Astrocyte of the cerebellum (primary cell): ENCODE measurements at places on chromosomes 3 and 15.

GRCh38 chr3:160948273-160948672 is 156.9 kb downstream of the B3GALNT1 start:
- DNase-seq, result no peak

GRCh38 chr3:182925330-182925943 is 54.9 kb downstream of the DCUN1D1 start:
- no peak for DNase-seq

GRCh38 chr3:71726146-71726545 is 944 bp upstream of the EIF4E3 start:
- DNase-seq, result no peak

DNA sequence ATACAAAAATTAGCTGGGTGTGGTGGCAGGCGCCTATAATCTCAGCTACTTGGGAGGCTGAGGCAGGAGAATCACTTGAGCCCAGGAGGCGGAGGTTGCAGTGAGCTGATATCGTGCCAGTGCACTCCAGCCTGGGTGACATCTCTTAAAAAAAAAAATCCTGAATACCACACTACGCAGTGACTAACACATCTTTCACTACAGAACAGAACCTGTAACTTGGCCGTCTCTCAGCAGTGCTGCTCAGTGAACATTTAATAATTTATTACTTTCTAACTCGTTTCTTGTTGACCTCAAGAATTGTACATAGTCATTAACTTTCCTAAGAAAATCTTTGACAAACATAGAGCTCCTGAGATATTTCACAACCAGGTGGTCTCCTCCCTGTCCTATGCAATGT is 3.8 kb downstream of the GREM1 start:
- no peak for DNase-seq

DNA sequence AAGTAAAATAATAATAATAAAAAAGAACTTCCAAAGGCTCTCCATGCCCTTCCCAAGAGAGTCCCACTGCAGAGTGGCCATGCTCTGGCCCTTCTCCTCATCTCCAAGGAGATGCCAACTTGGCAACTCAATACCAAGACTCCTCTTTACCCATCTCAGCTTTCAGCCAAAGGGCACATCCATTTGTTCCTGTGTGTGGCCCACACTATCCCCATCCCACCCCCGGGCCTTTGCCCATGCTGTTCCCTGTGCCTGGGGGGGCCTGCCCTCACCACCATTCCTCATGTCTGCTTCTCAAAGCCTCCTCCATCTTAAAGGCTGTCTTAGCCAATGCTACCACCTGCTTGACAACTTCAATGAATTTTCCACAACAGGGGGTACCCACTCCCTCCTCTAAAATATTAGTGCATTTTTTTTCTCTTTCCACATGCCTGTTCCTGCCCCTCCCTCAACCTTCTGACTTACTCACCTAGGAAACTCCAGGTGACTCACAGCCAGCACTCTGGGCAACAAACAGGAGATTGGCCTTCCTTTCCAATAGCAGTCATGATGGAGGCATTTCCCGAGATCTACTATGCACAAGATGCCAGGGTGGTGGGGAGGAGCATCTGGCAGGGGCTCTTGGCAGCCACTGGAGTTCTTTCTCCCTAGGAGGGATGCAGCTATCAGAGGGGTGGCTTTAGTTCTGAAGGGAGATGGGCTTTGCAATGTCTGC is 109.4 kb upstream of the SMAD3 start:
- no peak for DNase-seq

DNA sequence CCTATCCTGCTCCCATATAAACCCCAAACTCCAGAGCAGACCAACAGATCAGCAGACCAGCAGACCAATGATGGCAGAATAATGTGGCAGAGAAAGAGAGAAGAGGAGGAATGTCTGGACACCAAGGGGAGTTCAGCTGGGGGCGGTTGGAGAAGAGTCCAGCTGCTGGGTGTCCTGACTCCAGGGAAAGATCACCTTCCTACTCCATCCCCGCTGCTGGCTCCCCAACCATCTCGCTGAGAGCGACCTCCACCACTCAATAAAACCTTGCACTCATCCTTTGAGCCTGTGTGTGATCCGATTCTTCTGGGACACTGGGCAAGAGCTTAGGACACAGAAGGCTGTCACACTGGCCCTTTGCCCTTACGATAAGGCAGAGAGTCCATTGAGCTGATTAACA is 12.8 kb upstream of the PLAAT1 start:
- DNase-seq, result no peak

GRCh38 chr15:37788767-37789396 is 145.6 kb upstream of the TMCO5A start:
- DNase-seq, result no peak

DNA sequence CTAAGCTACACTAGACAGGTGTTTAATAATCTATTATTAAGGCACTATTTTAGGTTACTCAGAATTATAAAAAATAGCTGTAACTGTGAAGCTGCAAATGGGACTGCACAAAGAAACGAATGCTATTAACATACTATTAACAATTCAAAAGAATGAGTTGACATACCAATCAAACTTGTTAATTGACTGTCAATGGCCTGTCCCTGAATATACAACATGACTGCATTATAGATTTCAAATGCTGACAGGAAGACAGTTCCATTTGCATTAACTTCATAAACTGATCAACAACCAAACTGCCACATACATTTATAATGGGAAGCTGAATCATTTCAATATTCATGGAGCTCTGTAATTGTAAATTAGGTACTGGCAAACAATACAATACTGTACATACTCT is 169.0 kb upstream of the NANOGP8 start:
- no peak for DNase-seq

- no peak for DNase-seq
These were observed 10.7 kb upstream of the ABTB1 start for GRCh38 chr3:127662001-127662469.

DNA sequence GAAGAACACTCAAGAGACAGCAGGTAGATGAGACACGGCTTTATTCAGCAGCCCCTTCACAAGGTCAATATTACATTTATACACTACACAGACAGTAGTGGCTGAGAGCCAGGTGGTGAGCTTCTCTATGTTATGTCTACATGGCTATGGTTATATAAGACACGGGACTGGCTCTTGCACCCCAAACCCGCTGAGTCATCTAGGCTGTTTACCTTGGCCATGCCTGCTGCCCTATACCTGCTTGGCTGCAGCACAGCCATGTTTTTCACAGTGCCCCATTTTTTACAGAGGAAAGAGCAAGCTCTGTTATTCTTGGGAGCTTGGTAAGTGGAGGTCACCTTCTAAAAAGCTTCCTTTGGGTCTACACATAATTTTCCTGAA is 231.6 kb downstream of the IGSF11 start:
- no peak for DNase-seq

DNA sequence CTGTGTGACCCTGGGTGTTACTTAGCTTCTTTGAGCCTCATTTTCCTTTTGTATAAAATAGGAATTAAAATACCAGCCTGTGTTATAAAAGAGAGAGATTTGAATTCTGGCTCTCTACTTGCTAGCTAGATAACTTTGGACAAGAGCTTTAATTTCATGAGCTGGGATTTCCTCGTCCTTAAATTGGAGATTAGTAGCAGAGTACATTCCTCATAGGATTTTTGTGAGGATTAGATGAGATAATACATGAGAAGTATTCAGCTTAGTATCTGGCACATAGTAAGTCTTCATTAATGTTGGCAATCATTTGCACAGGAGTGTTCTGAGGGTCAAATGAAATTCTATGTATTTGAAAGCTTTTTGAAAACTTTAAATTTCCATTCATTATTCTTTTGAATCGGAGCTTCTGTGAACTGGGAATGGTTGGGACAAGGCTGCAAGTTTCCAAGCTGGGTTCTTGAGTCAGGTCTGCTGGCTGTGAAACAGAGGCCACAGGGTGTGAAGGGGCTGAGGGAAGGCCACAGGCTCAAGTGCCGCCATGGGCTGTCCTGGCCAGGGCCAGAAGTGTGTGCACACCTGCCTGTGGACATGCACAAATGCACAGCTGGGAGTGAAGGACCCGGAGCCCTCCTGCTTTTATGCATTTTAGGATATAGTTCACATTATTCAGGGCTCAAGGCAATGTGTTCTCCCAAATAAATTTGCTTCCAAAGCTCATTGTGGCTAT is 17.2 kb downstream of the ALPK3 start:
- DNase-seq, result no peak

DNA sequence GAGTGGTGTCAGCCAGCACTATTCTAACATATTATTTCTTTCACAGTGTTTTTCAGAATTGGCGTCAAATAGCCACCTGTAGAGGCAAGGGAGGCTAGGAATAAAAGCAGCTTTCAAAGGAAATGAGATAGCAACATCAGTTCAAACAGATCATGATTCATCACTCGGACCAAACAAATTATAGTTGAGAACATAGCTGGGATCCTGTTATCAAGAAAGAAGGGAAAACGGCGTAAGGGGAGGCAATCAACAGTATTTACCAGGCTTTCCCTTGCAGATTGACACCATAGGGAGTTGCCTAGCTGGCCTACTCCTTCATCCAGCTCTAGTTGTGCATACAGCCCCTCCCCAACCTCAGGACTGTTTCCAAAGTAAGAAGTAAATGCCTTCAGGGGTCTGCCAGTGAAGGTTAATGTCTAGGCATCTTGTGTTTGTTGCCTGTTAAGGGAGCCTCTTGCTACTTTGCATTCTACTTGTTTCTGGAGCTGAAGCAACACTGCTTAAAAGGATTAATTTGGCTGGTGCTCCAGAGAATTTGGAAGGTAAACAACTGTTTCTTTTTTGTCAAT is 286.5 kb downstream of the NSUN3 start:
- DNase-seq, result no peak

DNA sequence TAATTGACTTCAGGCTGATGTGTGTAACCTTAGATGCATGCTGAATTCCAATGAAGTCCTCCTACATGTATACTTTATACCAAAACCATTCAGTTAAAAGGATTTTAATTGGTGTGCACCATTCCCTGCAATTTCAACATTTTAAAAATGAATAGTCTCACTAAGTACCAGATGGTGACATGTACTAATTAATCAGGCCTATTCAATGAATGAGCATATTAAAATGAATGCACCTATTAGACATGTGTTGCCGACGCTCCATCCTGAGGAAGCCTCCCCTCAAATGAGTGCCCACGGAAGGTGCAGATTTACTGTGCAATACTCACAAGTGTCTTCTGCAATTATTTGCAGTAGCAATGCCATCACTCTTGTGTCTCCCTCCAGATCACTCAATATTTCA is 124.7 kb upstream of the TSPAN3 start:
- no peak for DNase-seq

- peak; percentile 44 for DNase-seq
These were observed 52.8 kb downstream of the PLXNA1 start for GRCh38 chr3:127035677-127036076.

- no peak for DNase-seq
These were observed 14.5 kb downstream of the SLC6A20 start for GRCh38 chr3:45781841-45782240.

DNA sequence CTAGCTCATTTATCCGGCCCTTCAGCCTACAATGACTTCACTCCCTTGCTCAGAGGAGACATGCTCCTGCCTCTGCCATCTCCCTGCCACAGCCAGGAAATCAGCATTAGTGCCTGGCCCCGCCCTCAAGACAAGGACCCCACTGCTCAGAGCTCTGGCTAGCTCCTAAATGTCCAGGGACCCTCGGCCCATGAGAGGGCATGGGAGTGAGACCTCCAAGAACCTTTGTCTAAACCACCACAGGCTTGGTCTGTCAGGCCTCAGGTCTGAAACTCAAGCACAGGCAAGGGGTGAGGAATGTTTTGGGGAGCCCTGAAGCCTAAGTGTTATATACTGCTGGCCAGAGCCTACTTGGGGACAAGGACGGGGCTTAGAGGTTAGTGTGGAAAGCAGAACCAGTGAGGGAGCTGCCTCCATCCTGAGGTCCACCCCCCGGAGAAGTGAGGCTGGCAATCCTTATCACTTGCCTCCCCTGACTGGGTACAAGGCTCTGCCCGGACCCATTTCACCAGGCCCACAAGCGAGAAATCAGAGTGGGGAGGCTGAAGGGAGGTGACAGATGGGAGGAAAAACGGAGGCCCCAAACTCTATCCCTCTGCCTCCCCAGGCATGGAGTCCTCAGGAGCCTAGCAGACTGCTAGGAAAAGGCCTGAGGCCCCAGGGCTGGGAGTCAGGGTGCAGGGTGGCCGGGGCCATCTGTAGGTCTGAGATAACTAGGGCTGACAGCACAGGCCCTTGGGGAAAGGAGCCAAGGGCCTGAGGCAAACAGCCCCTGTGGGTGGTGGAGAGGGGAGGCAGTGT is 18.8 kb downstream of the SHF start:
- DNase-seq, result no peak

DNA sequence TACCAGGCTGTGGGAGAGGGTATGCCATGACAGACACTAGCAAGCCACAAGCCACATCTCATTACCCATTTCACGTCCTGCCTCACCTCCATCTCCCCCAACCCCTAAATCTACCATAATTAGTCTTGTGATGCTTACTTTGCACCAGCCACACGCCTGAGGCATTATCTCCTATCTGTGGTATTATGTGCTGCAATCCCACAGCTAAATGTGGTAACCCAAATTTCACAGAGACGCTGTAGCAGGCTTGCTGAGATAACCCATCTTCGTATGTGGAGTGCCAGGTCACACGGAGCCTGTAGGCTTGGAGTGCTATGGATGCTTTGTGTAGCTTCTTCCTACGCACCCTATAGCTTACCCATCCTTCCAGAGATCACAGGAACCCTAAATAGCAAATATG is 256.7 kb upstream of the KCNH8 start:
- no peak for DNase-seq

DNA sequence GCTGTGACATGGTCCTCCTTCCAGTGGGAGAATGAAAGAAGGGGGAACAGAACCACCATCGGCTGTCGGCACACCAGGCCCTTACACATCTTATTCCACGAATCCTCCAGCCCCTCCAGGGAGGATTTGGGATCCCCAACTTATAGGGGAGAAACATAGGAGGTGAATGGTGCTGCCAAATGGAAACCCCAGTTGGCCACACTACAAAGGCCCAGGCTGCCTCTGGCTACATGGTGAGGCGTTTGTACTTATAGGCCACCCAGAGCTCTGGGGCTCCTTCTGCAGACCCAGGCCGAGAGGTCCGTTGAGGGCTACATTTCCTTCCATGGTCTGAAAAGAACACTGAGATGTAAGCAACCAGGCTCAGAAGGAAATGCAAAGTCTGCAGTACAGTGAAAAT is 12.0 kb downstream of the AMOTL2 start:
- DNase-seq, result no peak

DNA sequence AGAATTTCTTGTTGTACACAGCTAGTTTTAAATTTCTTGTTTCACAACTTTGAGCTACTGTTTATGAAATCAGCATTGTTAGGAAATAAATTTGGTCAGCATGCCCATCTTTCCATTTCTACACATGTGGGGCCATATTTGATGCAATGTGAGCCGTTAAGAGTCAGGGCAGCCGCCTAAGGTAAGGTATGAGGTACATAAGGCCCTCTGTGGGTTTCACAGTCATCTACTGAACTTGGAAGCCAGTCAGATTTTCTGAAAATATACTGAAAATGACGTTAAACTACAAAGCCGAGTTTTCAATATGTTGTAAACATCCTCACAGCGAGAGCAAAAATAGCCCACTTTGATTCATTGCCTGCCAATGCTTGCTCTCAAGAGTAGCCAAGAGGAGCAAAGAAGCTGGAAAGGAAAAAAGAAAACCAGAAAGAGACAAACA is 94.7 kb upstream of the PDZRN3 start:
- peak; percentile 47 for DNase-seq
